Head of caudate nucleus (tissue), 42 donors: ENCODE measurements at places on chromosomes 3 and 15.

DNA sequence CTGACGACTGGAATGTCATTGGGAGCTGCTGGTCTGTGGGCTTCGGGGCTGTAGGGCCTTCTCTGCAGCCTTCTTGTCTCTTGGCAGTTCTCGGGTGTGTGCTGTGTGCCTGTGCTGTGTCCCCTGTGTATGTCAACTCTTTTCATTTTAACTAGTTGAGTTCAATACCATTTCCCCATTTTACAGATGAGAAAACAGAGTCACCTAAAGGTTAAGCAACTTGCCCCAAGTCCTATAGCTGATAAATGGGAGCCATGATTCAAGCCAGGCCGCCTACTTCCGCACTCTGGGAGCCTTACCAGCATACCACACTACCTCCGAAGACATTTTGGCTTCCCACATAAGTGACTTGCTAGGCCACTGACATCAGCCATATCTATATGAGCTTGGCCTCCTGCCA, 85.7 kb downstream of the FAM81A start:
- DNase-seq: no peak

- no peak for DNase-seq
These were observed 116.1 kb downstream of the KLF13 start for GRCh38 chr15:31442699-31443111.

DNA sequence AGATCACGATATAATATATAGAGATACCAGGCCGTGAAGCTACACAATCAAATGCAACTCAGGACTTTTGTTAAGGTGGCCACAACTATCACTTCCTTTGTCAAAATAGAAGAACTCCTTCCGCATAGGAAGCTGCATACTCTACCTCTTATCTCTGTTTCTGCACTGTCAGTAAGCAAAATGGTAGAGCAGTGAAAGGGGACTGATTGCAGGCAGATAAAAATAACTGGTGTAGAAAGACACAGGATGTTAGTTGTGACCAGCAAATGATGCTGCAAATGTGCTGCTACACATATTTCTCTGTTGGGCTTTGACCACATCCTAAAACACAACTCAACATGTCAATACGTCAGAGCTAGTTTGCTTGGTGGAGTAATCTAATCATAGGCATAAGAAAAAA, 16.3 kb upstream of the TRAT1 start:
- no peak for DNase-seq

DNA sequence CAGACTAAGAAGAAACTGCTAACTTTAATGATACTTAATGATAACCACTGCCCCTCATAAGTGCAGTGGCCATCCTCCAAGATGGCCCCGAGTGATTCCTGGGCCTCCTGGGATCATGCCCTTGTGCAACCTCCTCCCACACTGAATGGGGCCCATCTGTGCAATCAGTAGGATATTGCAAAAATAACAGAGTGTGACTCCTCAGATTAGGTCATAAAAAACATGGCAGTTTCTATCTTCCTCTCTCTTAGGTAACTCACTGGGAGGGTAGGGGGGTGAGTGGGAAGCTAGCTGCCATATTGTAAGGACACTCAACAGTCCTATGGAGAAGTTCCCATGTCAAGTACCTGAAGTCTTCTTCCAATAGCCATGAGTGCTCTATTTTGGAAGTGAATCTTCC, 173.0 kb downstream of the SHQ1 start:
- DNase-seq: no peak

GRCh38 chr15:43440721-43441281, 52.2 kb downstream of the TP53BP1 start:
- peak; percentile 34 for DNase-seq

DNA sequence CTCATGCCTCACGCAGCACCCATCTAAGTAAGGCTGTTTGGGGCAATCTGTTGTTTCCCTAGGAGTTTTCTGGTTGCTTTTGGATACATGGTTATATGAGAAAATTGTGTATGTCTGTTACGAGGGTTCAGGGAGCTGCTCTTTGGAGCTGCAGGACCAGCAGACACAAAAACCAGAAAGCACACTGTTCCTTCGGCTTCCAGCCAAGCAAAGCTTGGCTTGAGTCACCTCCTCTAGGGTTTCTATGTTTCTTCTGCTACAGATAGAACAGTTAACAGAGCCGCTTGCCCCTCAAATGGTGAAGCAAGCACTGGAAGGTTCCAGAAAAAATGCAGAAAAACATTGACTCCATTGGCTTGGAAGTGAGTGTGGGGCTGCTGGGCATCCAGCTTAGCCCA, 49.2 kb upstream of the CTDSPL start:
- DNase-seq: no peak

- DNase-seq: no peak
These were observed 106.7 kb downstream of the ADAMTS17 start for GRCh38 chr15:100235030-100235617.

DNA sequence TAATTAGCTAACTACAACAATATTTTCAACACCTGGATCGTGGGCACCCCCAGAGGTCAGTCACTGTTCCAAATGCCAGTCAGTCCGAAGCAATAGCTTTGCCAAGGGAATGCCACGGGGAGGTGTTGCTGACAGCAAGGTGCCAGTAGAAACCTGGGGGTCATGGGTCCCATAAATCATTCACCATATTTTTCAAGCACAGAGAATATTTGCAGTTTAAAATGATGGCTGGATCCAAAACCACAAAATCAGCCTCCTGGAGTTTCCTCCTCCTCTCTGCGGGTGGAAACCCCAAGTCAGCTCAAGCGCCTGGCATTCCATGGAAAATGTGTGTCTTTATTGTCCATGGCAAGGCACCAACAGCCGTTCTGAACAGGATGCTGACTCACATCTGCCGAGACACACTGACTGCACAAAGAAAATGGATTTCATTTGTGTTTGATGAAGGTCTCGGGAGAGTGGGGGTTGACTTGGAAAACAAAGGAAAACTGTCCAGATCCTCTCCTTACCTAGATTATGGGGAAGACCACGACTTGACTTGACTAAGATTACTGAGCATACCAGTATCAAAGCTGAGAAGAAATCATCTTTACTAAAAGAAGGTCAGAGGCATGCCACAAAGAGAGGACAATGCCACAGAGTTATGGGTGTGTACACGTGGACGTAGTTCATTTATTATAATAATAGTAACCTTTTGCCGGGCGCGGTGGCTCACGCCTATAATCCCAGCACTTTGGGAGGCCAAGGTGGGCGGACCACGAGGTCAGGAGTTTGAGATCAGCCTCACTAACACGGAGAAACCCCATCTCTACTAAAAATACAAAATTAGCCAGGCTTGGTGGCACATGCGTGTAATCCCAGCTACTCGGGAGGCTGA, 26.4 kb downstream of the ANXA2 start:
- DNase-seq: no peak

- DNase-seq: peak; percentile 17
These were observed 13.7 kb upstream of the PARP6 start for GRCh38 chr15:72285927-72286516.

DNA sequence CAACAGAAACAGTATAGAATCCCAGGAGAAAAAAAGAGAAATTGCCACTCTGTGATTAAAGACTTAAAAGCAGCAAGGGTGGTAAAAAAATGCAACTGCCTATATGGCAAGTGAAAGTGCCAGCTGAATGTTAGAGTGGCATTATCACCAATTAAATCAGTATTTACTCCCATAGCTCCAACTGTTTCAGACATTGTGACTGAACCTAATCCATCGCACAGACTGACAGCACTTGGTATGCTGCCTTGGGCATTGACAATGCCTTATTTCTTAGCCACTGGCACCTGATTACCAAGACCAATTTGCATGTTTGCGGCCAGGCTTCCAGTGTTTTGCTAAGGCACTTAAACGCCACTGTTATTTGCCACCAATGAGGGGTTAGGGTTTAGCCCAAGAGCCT, 201.9 kb upstream of the NECTIN3 start:
- no peak for DNase-seq

- peak; percentile 69 for DNase-seq
These were observed 49.0 kb downstream of the KY start for GRCh38 chr3:134601539-134602439.
